Activated T-cell treated with anti-CD3 and anti-CD28 coated beads for 1 hour (primary cell): ENCODE measurements at places on chromosomes 1 and 21.

GRCh38 chr1:16155537-16156410, at the start of gene EPHA2:
Gene EPHA2, minus strand, starts transcription at chr1:16156069. Its CDS starts 137 bp downstream, at chr1:16155932.
- DNase-seq = no peak

- no peak for DNase-seq
These were observed 19.5 kb downstream of the MAP7D1 start for GRCh38 chr1:36175137-36176095.

DNA sequence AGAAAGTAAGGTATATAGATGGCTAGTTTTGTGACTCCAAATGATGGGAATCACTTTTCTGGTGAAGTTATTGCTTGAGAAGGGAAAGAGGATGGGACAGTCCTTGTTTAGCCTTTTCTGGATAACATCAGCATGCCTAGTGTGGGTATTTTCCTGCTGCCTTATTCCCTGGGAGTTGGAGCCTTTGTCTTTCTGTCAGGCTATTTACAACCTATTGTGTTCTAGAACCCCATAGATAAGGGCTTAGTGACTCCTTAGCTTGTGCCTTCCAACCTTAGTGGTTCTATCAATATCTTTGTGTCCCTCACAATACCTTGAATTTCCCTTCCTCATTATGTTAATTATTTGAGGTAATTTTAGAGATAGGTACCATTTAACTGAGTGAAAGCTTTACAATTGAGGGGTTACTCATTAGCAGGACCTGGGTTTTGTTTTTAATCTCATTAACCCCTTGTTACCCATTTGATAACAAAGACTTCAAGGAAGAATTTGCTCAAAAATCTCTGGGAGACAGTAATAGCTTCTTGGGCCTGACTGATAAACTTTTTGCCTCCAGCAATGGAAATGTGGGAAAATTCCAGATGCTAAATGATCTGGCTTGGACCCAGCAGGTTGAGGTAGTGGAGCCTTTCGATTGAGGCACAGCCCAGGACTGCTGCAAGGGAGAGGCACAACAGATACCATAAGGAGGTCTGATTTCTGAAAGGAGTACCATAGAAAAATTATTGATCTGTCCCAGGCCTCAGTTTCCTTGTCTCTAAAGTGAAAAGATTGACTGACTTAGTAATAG, 49.0 kb downstream of the CACHD1 start:
- no peak for DNase-seq

DNA sequence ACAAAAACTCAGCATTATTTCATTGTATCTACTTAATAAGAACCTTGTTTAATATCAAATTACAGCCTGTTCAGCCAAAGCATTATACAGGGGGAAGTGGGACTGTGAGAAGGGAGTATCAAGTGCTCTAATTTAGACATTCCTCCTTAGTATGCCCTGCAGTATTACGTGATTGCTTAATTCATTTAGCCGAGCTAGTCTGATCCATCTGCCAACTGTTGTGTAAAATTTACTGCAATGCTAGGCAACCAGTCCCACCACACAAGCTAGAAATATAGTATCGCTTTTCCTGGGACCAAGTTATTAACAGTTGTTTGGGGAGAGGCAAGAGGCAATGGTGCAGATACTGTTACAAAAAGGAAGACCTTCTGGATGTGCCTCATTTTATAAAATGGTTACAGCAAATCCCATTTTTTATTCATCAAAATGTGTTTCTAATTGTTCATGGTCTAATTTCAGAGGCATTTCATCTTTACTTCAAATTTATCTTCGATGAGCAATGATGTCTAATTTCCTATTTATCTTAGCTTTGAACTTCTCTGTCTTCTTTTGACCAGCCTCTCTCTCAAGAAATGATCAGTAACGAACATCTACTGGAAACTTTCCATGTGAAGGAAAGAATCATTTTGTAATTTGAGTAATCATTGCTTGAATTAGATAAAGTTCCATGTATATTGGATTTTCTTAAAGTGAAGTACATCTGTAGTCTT, 283.3 kb downstream of the DUSP10 start:
- no peak for DNase-seq

- DNase-seq = no peak
These were observed 61.5 kb downstream of the ADARB1 start for GRCh38 chr21:45135868-45136267.
